Daoy (cell line): ENCODE measurements at places on chromosomes 7 and 10.

- no peak for DNase-seq
Observed at GRCh38 chr10:36177071-36177470, 535.0 kb upstream of the FZD8 start.

DNA sequence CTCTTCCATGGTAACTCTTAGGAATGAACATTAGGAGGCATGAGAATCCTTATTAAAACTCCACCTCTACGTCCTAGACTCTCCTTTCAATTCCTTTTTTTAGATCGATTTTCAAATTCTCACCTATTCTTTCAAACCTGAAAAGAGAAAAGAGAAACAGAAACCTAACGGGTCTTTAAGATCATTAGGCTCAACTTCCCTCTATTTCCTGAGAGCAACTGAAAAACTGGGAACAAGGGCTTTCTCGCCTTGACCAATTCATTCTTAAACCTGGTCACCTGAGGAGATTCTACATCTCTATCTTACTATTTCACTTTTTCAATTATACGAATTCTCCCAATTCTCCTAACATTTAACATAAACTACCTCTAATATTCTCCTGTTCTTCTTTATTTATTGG is 2.8 kb downstream of the TFEC start:
- no peak for DNase-seq

GRCh38 chr10:100114976-100115770 is 33.5 kb upstream of the CPN1 start:
- DNase-seq: no peak

GRCh38 chr10:15898046-15898445 is 37.7 kb upstream of the MINDY3 start:
- DNase-seq: peak; percentile 2

DNA sequence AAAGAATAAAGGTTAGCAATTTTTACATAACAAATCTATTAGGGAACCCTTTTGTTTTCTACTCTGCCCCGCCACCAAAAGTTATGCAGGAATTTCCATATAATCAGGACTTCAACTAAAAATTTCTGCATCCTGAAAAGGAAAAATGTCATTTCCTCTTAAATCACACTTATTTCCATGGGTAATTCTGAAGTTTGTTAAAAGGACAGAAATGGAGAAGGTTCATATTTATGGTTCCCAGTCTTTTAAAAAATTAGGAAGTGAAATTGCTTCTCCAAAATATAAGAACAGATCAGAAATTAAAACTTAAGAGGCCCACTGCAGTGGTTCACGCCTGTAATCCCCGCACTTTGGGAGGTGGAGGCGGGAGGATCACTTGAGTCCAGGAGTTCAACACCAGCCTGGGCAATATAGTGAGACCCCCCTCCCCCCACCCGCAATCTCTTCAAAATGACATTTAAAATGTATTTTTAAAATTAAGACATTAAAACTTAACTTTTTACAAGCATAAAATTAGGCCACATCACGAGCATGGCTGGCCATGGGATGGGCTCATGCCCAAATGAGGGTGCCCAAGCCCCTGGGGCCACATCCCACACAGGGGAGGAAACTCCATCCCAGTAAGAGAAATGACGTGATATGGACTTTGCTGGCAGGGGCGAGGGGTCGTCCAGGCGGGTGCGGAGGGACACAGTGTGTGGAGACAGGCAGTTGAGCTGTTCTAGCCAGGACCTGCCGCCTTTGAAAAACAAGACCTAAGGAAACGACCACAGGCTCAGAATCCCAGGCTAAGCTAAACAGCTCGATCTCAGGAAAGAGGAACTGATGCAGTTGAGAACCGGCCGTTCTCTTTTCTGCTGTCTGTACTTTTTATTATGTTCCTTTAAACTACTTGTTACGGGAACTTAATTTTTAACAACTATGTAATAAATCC is 51.3 kb upstream of the NFE2L3 start:
- no peak for DNase-seq

DNA sequence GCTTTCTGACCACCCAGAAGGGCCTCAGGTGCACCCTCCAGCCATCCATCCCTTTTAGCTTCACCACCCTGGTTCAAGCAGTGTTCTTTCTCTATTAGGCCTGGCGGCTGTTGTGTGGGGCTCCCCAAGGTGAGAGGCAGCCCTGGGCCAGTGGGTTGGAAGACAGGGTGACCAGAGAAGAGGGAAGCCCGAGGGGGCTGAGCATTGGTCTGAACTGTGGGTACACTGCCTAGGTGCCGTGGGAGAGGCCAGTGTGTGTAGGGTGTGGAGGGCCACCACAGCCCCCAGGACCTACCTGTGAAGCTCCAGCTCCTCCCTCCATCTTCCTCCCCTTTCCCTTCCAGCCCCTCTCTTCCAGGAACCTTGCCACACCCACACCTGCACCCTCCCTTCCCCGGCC is 9.1 kb upstream of the MTPAP start:
- DNase-seq: no peak

- no peak for DNase-seq
Observed at GRCh38 chr10:88097092-88097516, 233.7 kb downstream of the PTEN start.

- DNase-seq: peak; percentile 72
Observed at GRCh38 chr10:94038024-94038423, 44.3 kb downstream of the PLCE1 start.

DNA sequence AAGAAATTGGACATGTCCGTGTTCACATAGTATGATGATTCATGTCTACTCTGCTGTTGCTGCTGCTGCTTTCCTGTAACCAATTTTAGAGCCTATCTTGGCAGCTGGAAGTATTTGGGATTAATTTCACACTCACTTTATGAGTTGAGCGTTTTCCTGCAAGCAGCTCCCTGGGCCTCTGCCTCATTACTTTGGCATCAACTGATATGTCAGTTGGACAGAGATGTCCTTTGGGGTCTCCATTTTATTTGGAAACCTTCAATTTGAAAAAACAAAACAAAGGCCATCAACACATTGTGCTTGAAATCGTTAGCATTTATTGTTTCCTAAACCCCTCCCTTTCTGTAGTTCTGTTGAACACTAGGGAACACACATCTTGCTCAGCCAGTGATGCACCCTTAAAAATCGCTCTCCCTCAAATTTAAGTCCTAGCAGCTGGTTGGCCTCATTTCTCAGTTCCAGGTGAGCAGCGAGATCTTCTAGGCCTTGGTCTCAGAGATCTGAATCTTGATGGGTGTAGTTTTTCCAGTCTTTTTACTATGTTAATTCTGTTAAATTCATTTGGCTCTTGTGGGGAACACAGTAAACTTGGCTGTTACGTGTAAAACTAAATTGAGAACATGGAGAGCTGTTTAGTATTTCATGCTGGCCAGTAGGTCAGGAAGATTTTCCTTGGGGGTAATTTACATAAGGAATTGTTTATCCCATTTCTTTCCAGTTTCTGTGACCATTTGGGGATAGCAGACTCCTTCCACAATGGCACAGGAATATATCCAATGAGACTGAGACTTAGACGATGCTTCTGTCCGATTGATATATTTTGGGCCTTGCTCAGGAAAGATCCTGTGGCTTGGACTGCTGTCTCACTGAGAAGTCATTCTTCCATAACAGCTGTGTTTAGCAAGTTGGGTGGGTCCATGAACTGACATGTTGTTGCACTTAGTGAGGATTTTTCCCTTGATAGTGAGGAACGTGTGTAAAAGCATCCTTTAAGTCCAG is 371.6 kb downstream of the BBS9 start:
- DNase-seq: no peak

DNA sequence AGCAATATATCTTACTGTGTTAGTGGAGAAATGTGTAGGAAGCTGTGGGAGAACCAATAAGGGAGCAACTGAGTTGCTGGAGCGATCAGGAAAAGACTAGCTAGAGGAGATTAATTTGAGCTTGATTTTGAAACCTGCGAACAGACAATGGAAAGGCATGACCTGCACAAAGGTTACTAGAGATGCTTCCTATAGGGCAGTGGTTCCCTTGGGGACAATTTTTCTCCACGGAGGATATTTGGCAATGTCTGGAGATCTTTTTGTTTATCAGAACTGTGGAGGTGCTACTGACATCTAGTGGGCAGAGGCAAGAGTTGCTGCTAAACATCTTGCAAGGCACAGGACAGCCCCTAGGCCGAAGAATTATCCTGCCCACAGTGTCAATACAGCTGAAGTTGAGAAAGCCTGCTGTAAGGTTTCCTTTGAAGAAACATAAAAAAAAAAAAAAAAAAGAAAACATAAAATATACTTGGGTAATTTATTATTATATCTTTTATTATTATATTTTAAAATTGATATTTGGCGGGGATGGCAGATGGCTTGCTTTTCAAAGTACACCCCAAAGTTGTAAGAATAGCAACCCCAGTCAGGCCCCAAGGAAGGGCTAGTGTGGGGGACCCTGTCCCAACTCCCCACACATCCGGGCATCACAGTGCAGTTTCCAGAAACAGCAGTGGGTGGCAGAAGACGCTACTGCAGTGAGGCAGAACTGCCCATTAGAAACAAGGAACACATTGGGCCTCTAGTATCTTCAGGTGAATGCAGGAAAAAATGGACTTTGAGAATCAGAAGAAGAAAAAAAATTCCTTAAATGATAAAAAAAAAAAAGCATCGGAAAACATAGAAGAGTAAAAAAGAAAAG is 481.6 kb downstream of the SH2D4B start:
- DNase-seq: peak; percentile 1

GRCh38 chr7:43461349-43462024 is 121.4 kb upstream of the STK17A start:
- DNase-seq: no peak

- DNase-seq: no peak
Observed at GRCh38 chr10:103833731-103834365, 21.5 kb downstream of the SH3PXD2A start.

DNA sequence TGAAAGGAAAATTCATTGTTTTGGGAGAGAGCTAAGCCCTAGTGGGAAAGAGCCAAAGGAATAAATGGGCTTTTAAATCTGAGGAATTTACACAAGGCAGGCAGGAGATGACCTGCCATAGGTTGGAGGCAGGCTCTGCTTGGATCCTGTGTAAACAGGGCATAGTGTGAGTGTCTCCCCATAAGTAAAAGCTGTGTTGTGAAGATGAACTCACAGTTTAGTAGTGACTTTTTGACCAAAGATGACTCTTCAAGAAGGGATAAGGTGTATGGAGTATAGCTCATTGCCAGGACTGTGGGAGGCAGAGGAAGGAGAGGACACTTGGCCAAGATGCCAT is 63.2 kb downstream of the KAT6B start:
- DNase-seq: no peak

- DNase-seq: no peak
Observed at GRCh38 chr7:14582010-14582409, 320.5 kb downstream of the DGKB start.
